ENCODE measurements at places on chromosomes 5 and 9.

GRCh38 chr5:113678924-113679575, 165.6 kb downstream of the YTHDC2 start:
- DNase-seq = peak; percentile 56

DNA sequence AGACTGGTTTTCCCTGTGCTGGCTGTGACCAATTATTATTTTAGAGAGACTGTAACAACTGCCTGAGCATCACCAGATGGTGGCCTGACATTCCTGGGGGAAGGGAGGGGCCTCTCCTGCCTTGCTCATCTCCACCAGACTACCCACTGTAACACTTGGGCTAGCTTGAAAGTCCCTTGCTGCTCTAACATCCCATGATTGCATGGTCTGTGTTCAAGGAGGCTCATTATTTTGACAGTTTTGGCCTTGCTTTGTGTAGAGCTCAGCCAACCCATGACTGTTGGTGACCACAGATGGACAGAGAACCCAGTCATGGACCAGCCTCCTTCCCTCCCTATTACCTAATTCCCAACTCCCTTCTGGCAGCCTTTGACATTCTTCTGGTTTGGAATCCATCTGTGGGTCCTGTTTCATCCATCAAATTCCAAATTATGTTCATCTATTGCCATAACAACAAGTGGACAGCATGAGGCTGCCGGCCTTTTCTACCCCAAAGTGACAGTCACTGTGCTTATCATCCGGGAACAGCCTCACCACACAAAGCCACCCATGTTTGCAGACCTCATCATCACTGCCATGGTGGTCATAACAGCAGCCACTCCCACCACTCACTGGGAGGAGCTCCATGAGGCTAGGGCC, 49.0 kb upstream of the ICE1 start:
- DNase-seq = peak; percentile 46

DNA sequence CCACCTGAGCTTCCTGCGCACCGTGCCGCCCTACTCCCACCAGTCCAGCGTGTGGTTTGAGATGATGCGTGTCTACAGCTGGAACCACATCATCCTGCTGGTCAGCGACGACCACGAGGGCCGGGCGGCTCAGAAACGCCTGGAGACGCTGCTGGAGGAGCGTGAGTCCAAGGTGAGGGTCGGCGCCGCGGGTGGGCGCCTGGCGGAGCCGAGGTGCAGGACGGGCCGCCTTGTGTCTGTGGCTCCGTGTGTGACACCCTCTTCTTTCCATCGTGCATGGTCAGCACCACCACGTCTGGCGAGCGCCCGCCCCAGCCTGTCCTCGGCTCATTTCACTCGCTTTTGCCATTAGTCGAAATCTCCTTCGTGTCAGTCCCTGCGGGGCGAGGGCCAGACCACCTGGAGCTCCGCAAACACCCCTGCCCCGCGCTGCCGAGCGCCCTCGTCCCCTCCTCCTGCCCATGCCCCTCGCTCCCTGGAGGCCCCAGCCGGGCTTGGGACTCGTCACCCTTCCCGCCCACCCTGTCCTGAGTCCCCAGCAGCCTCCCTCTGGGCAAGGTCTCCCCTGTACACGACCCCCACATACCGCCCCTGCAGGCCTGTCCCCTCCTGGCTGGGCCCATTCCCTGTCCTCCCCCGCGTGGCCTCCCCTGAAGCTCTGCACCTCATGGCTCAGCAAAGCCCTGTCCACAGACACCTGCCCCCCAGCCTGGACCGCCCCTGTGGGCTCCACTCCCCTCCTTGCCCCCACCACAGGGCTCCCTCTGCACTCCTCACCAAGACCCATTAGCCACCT, 7.0 kb downstream of the GRIN1 start:
- no peak for DNase-seq

- DNase-seq = no peak
These were observed 145.8 kb downstream of the GIN1 start for GRCh38 chr5:102974177-102974576.

- peak; percentile 60 for DNase-seq
These were observed 868 bp downstream of the ZBTB43 start for GRCh38 chr9:126805554-126806262.

DNA sequence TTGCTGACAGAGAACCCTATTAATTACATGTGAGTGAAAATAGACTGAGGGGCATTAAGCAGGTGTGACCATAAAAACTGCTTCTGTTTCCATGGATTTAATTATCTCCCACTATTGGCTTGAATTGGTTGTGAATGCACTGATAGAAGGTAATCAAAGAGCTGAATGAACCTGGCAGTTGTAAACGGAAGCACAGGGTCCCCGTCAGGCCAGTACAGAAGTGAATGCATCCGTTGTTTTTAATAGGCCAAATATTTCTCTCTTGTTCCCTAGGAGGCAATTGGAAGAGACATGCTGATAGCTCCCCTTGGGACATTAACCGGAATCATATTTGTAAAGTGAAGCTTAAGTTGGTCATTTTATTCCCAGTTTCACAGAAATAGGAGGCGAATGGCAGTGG, 147.0 kb downstream of the CAVIN4 start:
- no peak for DNase-seq

GRCh38 chr5:171421331-171422262, 2.1 kb downstream of the FGF18 start:
- DNase-seq = no peak

DNA sequence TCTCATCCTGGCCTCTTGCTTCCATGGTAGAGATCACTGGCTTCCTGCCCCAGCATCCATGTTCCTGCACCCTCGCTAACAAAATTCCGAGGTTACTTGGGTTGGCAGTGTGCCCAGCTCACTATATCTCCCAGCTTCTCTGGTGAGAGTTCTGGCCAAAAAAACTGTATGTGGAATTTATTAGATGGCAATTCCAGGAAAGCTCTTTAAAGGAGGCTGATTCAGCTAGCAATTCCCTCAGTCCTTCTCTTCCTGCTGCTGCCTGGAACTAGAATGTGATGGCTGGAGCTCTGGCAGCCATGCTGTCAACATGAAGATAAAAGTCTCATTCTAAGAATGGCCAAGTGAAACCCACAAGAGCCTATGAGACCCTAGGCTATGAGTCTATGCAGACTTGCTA, 88.8 kb downstream of the SECISBP2 start:
- DNase-seq = peak; percentile 38

Measured in fibroblast of villous mesenchyme (primary cell).